Activated CD8-positive, alpha-beta memory T cell treated with anti-CD3 and anti-CD28 coated beads for 1 hour (primary cell): ENCODE measurements at places on chromosomes 6 and 20.

- no peak for DNase-seq
Observed at GRCh38 chr6:28402197-28402596, 2.6 kb upstream of the ZSCAN12 start.

DNA sequence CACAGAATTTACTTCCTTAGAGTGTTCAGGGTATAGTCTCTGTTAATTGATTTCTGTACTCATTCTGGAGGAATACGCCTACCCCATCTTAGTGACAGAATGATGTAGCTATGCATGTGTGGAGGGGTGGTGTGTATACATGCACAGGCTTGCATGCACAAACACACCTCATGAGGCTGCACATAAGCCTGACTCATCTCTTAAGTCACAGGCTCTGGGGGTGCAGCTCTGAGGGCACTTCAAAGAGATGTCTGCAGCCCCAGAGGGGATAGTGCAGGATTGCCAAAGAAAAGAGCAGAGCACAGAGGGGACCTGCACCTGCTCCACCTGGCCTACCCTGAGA is 24.6 kb downstream of the TBX18 start:
- DNase-seq = no peak

DNA sequence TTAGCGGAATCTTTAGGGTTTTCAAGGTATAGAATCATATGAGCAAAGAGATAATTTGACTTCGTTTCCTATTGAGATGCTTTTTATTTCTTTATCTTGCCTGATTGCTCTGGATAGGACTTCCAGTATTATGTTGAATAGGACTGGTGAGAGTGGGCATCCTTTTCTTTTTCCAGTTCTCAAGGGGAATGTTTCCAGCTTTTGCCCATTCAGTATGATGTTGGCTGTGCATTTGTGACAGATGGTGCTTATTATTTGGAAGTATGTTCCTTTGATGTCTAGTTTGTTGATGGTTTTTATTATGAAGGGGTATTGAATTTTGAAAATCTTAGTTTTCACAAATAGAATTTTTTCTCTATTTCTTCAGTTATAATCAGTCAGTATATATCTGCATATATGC is 656.6 kb upstream of the MAP3K7 start:
- no peak for DNase-seq

DNA sequence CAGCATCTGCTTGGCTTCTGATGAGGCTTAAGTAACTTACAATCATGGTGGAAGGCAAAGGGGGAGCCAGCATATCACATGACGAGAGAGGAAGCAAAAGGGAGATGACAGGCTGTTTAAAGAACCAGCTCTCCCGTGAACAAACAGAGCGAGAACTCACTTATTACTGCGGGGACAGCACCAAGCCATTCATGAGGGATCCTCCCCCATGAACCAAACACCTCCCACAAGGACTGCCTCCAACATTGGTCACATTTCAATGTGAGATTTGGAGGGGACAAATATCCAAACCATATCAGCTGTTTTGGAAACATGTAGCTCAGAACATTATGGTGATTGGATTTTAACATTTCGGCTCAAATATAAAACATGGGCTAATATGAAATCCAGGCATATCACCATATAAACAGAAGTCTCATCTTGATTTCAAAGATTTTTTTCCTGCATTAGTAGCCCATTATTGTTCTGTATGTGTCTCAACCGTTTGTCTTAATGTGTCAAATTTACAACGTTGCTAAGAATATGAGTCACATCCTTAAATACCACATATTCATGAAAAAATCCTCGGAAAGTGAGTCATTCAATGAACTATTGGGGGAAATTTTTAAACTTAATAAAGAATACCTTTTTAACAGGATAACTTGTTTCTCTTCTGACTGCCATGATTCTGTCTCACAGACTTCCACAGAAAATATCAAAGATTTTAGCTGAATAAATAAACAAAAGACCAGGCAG is 894.3 kb downstream of the TFAP2A start:
- DNase-seq = no peak

GRCh38 chr6:35729722-35730121 is 7.1 kb upstream of the ARMC12 start:
- DNase-seq = no peak

GRCh38 chr6:75024828-75025227 is 181.0 kb downstream of the COL12A1 start:
- DNase-seq = no peak

GRCh38 chr20:4829514-4830215 is 108.0 kb downstream of the PRND start:
- DNase-seq = no peak

DNA sequence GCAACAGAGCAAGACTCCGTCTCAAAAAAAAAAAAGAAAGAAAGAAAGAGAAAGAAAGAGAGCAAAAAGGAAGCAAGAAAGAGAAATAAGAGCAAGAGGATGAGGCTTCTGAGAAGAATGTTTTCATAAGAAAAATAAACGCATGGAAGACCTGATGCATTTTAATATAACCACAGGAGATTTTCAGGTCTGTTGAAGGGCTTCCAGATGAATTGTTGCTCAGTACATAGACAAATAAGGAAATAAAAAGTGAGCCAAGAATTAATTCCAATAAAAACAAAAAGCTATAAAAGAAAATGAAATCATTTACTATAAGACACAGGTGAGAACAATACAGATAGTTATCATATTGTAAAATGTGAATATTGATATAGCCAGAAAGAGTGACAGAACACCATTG is 43.5 kb downstream of the PERP start:
- DNase-seq = no peak

GRCh38 chr20:41509316-41510200 is 108.6 kb downstream of the CHD6 start:
- no peak for DNase-seq

DNA sequence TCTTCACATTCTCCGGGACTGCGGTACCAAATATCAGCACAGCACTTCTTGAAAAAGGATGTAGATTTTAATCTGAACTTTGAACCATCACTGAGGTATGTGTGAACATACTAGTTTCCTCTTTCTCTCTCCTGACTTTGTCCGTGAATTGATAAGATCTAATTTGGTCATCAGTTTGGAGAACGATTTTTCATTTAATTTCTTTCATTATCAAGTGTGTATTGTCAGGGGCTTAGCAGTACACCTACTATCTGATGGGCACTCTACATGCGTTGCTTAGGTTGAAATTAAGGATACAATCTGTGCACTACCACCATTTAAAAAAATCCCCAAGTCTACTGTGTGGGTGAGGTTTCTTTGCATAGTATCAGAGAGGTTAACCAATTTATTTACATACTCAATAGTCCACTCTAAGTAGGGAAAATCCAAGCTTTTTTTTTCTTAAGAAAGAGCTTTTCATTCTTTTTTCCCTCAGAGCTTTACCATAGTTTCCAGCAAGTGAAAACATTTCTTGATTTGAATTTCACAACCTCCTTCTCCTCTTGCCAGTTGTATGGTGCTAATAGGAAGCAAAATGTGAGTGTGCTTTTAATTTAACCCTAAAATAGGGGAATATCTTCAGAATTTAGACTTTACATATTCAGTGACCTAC is 105.4 kb upstream of the ESR1 start:
- no peak for DNase-seq

GRCh38 chr6:51511081-51511480 is 576.3 kb downstream of the PKHD1 start:
- DNase-seq = no peak

- DNase-seq = no peak
Observed at GRCh38 chr6:170236131-170236836, 54.6 kb downstream of the DLL1 start.

DNA sequence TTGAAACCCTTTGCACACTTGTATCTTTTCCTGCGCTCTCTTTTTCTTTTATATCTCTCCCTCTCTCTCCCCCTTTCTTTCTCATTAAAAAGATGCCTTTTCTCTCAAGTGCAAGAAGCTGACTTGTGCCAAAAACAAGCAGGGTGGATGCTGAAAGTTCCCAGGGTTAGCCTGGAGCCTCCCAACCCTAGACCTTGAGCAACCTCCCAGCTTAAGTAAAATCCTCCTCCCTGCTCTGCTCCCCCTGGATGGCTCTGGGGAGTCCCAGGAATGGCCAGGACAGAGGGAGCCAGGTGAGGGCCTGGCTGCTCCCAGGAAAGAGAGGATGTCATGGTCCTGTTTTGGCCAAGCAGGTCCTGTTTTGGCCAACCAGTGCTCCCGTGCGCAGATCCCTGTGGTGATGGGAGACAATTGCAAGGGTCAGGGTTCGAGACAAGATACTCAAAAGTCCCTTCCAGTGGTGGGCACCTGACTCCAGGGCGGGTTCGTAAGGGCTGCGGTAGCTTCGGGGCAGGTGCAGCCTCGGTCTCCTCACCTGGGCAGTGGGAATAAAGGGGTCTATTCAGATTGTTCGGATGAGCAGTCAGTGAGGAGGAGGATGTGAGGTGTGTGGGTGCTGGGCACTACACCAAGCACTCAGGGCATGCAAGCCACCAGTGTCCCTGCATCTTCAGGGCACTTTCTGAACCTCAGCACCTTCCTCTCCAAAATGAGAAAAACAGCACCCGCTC is 49.4 kb downstream of the EYA2 start:
- DNase-seq = no peak

GRCh38 chr6:129754750-129755149 is 44.8 kb upstream of the ARHGAP18 start:
- no peak for DNase-seq

GRCh38 chr20:52004715-52005114 is 186.9 kb downstream of the ZFP64 start:
- DNase-seq = no peak

- no peak for DNase-seq
Observed at GRCh38 chr20:37179683-37180524, 556 bp upstream of the MROH8 start.

- DNase-seq = no peak
Observed at GRCh38 chr20:56454754-56455153, 13.7 kb upstream of the RTF2 start.

DNA sequence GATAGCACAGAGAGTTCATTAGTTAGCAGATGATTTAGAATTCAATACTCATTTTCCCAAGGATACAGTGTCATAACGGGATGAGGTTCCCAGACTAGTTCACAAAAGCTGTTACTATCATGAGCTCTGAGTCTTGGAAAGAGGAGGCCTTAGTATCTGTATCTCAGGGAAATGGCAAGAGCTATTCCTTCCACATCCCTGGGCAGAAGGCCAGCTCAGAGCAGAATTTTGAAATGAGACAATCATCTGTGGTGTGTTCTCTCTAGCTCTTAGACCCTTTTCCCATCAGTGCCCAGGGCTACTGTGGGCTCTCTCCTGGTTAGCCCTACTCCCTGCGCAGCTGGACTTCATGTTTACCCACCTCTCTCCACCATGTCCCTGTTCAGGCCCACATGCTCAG is 64.5 kb downstream of the JAG1 start:
- no peak for DNase-seq

GRCh38 chr20:43752561-43753301 is 25.9 kb upstream of the GTSF1L start:
- DNase-seq = no peak

DNA sequence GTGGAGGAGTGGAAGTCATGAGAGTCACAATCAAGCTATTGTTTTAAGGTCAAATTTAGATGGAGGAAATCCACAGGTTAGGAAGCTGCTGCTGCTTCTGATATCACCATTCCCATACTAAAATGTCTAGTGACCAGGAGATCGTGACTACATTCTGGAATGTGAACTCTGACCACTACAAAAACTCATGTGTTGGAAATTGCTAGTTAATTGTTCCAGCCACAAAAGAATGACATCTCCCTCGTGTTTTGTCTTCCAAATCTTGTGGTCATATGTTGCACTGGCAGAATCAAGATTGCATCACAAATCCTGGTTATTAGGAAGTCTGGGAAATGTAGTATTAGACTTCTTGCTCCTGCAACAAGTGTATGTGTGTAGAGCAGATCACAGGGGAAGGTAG is 441.9 kb downstream of the CD109 start:
- DNase-seq = no peak

DNA sequence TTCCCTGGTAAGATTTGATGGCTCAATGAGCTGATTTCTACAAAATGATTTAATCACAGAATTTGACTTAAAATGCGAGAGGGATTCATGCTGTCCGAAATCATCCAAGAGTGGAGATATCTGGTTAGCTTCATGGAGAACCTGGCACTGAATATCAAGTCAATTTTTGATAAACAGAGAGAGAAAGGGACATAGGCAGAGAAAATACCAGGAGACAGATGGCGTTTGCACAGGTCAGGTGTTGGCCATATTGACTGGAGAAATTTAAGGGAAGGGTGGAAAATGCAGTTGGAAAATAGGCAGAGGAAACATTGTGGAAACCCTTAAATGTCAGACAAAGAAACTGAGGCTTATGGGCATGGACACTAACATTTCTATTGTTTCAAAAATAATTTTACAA is 47.0 kb downstream of the BCAS1 start:
- DNase-seq = no peak

- no peak for DNase-seq
Observed at GRCh38 chr6:55277646-55278045, 49.6 kb upstream of the GFRAL start.

GRCh38 chr6:33975661-33976436 is 170.0 kb downstream of the GRM4 start:
- no peak for DNase-seq

- no peak for DNase-seq
Observed at GRCh38 chr6:46290421-46291274, 119.9 kb upstream of the ENPP5 start.

DNA sequence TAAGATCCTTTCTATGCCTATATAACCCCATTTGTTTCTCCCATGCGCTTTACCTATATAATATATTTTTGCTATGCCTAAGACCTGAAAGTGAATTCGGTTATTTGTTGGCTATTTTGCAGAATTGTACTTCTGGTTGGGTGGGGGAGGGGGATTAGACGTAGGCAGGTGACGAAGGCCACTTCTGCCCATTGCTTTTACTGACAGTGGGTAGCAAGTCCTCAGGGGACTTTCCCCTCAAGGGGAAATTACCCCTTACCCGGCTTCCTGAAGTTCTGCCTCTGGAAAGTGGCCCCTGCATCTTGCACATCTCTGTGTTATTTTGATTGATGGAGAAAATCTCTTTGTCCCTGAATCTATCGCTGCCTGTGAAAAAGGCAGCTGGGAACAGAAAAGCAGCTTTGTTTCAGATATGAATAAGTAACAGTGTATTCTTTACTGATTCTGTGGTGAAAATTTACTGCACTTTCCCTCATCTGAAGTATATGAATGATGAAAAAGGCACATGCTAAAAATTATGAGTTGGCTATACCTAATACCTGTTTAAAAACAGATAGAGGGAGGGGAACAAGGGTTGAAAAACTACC is 133.9 kb downstream of the UTRN start:
- no peak for DNase-seq

DNA sequence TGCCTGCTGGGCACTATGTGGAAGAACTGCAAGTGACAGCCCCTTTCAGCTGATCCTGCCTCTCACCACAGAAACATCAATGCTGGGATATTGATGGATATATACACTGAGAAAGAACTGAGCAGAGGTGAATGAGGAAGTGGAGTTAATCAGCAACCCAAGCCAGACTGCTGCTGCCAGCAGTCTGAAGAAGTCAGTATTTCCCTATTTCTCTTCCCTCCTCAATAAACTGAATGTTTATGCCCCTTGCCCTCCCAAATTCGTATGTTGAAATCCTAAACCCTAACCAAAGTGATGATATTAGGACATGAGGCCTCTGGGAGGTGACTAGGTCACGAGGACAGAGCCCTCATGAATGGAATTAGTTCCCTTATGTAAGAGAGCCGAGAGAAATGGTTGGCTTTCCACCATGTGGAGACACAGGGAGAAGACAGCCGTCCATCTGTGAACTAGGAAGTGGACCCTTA is 76.3 kb downstream of the CDK19 start:
- no peak for DNase-seq

- no peak for DNase-seq
Observed at GRCh38 chr6:236519-236918, 55.8 kb upstream of the DUSP22 start.
